Left hindlimb (tissue), 1 donor: ENCODE measurements at places on chromosomes 4 and X.

GRCh38 chr4:143420227-143420626 lies 83.6 kb downstream of the GAB1 start:
- DNase-seq: no peak

DNA sequence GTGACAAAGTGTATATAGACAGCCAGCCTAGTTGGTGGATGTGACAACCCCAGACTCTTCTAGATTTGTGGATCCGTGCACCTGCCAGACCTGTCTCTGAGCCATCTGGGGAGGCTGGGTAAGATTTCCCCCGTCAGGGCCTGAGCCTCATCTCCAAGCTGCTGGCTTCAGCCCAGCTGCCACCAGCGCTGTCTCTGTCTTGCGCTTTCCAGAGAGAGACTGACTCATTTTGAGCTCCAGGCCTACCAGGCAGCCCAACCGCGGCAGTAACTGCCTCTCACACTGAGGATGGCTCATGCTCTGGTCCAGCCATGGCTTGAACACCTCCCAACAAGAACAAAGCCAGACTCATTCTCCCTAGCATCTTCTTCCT lies 26.4 kb downstream of the NOP14 start:
- no peak for DNase-seq

GRCh38 chr4:153438916-153439756 lies 27.0 kb upstream of the TMEM131L start:
- no peak for DNase-seq

- DNase-seq: no peak
These were observed 174.3 kb upstream of the GRID2 start for GRCh38 chr4:92129408-92129994.

- no peak for DNase-seq
These were observed 77.2 kb upstream of the TLR3 start for GRCh38 chr4:185991770-185992169.

- DNase-seq: no peak
These were observed 72.8 kb downstream of the IRF2 start for GRCh38 chr4:184401397-184402171.

DNA sequence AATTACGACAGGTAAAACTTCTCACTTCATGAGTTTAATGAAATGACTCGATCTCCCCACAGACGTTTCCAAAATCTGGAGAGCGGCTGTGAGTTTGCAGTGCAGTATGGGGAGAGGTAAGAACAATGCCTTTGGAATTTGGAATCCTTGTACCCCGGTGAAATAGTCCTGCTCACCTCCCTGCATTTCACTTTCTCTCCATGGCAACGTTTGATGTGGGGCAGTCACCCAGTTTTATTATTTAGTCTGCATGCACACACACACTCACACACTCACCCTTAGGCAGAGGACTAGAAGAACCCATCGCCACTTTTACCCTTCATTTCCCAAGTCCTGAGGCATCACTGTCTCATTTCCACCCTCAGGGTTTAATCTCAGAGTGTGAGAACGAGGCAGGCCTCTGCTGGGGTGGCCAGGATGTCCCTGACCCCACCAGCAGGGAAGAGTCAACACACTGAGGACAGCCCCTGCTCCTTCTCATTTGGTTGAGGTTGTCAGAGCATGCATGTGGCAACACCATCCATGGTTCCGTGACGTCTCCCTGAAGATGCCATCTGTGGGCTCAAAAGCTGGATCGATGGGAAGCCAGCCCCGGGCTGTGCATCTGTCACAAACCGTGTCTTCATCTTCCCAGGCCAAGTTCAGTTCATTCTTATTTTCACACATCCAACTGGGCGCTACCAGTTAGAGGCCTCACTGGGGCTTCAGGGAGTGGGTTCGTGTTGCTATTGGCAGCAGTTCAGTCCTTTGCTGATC lies 119.8 kb upstream of the TRIM2 start:
- no peak for DNase-seq

DNA sequence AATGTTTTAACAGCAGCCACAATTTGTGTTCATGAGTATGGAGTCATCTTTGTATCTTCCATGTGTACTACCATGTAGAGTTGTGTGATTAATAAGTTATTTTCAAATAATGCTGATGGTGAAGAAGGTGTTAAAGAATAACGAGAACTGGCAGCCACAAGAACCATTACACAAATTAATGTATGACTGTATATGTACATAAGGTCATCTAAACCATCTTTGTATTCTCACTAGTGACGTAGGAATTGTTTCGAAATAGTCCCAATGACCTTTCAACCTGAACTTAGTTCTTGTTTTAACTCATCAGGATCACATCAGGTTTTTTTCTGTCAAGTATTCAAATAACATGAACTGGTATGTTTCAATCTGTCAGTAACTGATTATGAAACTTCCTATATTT lies 48.3 kb upstream of the NOCT start:
- no peak for DNase-seq

DNA sequence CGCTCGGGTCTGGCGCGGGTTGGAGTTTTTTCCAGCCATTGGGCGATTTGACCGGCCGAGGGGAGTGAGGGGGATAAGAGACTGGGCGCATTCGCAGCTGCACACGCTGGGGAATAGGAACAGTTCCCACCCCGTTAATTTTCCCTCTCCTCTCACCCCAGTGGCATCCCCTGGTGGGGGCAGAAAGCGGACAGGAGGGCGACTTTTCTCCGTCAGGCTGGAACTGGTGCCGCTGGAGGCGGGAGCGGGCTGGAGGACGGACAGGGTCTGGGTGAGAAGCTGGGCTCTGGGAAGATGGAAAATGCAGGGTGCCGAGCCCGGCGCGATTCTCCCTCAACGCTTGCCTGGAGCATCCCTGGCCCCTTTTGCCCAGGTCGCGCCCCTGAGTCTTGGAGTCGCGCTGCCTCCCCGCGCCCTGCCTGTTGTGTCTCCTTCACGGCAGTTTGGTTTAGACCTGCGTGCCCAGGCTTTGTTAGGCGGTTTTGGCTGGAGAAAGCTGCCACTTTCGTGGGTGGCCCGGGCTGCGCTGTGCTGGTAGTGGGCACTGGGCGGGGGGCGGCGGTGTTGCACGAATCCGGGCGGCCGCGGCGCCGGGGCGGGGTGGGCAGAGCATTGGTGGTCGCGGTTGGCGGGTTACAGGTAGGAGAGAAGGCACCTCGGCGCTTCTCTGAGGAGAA lies 2.0 kb downstream of the ADGRL3 start:
- DNase-seq: peak; percentile 41

DNA sequence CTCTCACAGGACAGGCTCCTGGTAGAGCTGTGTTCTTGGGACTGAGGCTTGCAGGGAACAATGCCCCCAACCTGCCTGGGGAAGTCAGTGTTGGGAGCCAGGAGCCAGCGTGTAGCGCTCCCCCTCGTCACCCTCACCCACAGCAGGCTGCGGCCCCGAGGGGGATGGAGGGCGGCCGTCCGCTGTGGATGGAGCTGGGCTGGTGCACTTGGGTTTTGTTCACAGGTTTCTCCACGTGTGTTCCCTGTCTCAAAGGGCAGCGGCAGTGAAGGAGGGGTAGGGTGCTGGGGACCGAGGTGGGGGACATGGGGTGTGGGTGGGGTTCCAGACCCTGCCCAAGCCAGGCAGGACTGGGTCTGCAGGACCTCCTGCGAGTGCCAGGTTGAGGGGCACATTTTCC lies 69.1 kb downstream of the RGS12 start:
- DNase-seq: no peak

- DNase-seq: no peak
These were observed 6.4 kb upstream of the SCML2 start for GRCh38 chrX:18360867-18361266.

DNA sequence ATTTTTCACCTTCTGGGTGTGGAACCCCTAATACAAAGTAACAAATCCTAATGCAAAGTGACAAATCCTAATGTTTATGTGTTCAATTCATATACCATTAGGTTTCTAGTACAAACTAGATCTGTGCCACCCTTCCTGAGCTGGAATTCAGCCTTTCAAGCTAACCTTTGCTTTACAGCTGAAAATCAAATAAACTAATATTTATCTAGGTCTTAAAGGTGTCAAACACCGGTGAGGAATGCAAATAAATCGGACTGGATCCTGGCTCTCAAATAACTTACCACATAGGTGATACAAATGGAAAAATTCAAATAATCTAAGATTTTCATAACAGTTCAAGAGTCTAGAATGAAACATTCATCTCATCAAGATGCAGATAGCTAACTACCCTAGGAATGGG lies 11.6 kb downstream of the IRF2 start:
- no peak for DNase-seq

DNA sequence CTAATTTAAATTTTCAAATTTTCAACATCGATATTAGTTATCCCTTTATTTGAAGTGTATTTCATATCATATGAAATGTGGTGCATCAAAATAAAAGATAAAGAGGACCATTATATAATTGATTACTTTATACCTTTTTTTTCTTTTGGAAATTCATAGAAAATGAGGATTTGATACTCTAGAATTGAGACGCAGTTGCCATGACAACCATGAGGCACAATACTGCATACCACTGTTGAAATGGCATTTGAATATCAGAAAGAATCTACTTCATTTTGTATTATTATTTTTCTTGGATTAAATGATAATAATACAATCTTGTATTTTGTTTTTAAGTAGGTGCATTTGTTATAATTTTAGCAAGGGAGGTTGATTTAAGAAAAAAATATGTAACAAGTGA lies 323.1 kb downstream of the PCDH18 start:
- no peak for DNase-seq

DNA sequence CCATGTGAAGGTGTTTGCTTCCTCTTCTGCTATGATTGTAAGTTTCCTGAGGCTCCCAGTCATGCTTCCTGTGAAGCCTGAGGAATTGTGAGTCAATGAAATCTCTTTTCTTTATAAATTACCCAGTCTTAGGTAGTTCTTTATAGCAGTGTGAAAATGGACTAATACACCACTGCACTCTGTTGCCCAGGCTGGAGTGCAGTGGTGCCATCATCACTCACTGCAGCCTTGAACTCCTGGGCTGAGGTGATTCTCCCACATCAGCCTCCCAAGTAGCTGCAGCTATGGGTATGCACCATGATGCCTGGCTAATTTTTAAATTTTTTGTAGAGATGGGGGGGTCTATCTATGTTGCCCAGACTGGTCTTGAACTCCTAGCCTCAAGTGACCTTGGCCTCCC lies 15.8 kb upstream of the IGFBP7 start:
- no peak for DNase-seq

GRCh38 chr4:101724093-101724492 lies 66.4 kb upstream of the BANK1 start:
- no peak for DNase-seq

DNA sequence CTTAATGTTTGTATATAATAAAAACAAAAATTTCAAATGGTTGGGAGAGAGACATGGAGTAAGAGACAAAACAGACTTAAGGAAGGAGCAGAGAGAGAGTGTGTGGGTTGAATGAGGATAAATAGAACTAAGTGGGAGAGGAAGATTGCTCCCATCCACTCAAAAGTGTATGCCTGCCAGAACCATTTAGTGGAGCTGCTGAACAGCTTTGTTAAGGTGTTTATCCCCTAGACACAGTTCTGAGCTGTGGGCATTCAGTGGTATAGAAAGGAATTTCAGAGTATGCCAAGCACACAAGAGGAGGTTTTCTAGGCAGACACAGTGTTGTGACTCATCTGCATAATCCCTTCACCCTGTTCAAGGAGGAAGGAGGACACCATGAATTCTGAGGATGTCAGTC lies 508.6 kb upstream of the EPHA5 start:
- no peak for DNase-seq

- DNase-seq: no peak
These were observed 55.6 kb downstream of the MAP7D2 start for GRCh38 chrX:20060961-20061748.

DNA sequence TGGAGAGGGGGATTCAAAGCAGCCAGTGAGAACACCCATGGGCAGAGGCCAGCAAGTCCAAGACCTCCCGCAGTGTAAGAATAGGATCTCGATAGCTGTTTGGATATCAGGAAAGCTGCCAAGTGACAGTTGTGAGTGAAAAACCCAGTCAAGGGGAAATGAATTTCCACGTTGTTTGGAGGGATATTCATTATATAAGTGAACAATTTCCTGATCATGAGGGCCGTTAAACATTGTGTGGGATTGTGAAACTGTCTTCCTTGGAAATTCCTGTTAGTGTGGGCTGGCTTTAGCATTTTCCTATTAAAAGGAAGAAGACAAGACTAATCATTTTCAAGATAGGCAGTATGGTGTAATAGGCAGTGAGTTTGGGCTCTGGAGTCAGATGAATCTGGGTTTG lies 15.0 kb downstream of the CLDN2 start:
- DNase-seq: no peak

- DNase-seq: no peak
These were observed 2.1 kb downstream of the CNGA2 start for GRCh38 chrX:151736685-151737084.

DNA sequence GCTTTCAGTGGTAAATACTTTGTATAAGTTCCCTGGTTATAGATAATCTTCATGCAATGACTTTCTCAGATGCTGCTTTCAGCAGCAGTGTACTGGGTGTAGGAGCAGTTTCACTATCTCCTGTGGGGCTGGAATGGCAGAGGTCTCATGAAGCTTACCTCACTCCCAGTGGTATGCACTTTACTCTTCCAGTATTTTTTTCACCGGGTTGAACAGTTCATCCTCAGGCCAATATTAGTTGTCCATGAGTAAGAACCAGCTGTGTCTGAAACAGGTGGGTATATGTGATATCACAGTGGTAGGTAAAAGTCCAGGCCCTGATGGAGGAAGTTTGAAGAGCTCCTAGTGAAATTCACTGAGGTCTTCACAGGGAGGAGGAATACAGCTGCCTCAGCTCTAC lies 351.5 kb upstream of the EMCN start:
- no peak for DNase-seq

- no peak for DNase-seq
These were observed 150.5 kb upstream of the SPRY1 start for GRCh38 chr4:123246085-123246484.

DNA sequence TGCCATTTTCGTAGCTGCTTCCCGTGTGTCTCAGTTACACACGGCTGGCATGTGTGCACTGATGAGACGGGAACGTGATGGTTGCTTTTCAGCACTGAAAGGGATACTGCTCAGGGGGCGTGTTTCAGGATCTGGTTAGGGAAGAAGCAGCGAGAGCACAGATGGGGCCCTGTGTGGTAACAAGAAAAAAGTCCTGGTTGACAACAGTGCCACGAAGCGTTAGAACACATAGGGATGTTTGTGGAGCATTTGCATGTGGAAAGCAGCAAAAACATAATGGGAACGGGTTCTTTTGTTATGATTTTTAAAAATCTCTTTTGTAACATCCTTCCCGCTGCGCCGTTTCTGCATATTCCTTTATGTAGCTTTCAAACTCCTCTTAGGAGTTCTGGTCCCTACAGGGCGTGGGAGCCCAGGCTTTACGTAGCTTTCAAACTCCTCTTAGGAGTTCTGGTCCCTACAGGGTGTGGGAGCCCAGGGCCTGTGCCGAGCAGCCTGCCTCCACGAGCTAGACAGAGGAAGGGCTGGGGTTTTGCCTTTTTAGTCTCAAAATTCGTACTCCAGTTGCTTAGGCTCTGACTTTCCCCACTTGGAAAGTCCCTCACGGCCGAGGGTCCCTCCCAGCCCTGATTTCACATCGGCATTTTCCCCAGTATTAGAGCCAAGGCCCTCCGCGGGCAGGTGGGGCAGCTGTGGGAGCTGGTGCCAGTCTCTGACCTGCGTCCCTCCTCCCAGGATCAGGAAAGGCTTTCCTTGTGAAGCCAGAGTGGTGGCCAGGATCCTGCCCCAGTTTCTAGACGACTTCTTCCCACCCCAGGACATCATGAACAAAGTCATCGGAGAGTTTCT lies 11.0 kb upstream of the MSANTD1 start:
- no peak for DNase-seq

GRCh38 chrX:41875142-41875541 lies 48.2 kb downstream of the CASK start:
- no peak for DNase-seq
